Activated CD4-positive, alpha-beta T cell treated with anti-CD3 and anti-CD28 coated beads, Interleukin-2, amount 10 ng/mL, durations not matched to agents 7 days and 5 days (primary cell): ENCODE measurements at places on chromosomes 11 and 22. TPM values are rescaled to one million over a fixed set of nuclear protein-coding genes. Genes with fewer than 3 reads are reported as not detected.

DNA sequence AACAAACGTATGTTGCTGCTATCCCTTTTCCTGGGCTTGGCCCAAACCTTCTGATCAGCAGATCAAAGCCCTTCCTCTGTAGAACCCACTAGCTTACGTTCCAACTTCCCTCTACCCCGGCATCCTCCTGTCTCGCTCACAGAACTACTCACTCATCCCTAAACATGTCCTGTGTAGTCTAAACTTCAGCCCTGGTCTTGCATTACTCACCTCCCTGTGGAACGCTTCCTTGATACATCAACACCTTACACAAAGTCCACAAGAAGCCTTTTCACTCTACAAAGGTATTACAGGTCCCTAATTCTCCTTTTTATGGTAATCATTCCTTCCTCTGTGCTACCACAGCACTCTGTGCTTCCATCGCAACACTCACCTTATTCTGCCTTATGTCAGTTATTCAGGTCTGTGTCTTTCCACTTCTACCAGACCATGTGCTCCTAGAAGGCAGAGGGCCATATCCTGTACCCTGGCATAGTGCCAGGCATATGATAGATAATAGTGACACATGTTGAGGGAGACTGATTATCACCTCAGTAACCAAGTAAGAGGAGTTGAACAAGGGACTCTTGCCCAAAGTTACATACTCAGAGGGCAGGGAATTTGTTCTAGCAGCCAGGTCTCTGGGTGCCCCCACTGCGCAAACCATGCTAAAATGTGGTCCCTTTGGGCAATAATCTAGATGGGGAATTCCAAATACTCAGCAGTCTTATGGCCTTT, 41.6 kb downstream of the USP35 start:
- no peak for DNase-seq
- peak overlapping the region; percentile 3 for H3K27ac ChIP-seq
- peaks cover 50% of the 10 kb centered on the region for H3K4me1 ChIP-seq
- peaks cover 31% of the 10 kb centered on the region for H3K36me3 ChIP-seq

GRCh38 chr22:32874385-32874784, 72.9 kb downstream of the TIMP3 start:
- no peak overlapping the region for H3K4me3 ChIP-seq
- no peaks in the 10 kb centered on the region for H3K27me3 ChIP-seq
- no peaks in the 10 kb centered on the region for H3K4me1 ChIP-seq
- H3K27ac ChIP-seq, result no peak overlapping the region
- no peak for DNase-seq
- no peaks in the 10 kb centered on the region for H3K36me3 ChIP-seq

DNA sequence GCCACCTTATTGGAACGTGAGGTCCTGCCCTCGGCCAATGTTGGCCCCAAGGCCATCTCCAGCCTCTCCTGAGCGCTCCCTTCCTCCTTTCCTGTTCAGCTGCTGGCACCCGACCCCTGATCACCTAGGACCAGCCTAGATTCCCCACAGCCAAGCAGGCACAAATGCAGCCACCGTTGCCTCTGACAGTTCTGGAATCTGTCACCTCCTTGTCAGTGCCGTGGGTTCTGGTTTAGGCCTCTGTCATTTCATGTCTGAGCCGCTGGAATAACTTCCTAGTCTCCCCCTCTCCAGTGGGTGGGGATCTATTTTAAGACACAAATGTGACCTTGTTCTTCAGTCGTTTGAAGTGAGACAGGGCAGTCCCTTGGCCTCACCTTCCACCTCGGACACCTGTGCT, 29.7 kb downstream of the FADS3 start:
- peaks cover 26% of the 10 kb centered on the region for H3K36me3 ChIP-seq
- no peak for DNase-seq
- H3K4me3 ChIP-seq, result no peak overlapping the region
- H3K27me3 ChIP-seq, result no peaks in the 10 kb centered on the region

DNA sequence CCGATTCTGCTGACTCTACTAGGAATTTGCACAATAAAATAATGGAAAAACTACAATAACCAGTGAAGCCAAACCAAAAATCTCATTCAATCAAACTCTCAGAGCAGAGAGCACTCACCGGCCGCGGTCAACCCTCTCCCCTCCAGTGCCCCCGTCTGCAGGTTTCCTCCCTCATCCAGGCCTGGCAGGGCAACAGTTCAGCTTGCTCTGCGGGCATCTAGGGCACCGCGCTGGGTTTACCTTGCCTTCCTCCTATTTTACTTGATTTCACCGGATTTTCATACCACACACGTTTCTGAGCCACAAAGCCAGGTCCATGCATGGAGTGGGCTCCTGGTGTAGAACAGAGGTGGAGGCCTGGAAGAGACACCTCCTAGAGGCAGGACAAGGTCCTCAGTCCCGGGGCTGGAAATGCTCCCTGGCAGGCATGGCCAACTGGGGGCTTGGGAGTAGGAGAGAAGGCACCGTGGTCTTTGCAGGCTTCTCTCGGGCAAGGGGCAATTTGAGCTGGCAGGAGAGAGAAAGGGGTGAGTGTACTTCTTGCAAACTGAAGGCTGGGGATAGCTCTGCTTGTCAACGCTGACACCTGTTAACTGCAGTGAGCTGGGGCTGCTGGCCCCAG, 938.4 kb downstream of the BRD1 start:
- H3K4me3 ChIP-seq, result no peak overlapping the region
- H3K27ac ChIP-seq, result no peak overlapping the region
- no peaks in the 10 kb centered on the region for H3K27me3 ChIP-seq
- H3K36me3 ChIP-seq, result no peaks in the 10 kb centered on the region
- H3K4me1 ChIP-seq, result no peaks in the 10 kb centered on the region

Gene MMP13
- not detected for total RNA-seq
